ENCODE measurements at places on chromosomes 5 and 9. TPM values are rescaled to one million over a fixed set of nuclear protein-coding genes. Genes with fewer than 3 reads are reported as not detected.
A peak's percentile ranks its signal among the peaks of the same experiment; 100 is the strongest.

DNA sequence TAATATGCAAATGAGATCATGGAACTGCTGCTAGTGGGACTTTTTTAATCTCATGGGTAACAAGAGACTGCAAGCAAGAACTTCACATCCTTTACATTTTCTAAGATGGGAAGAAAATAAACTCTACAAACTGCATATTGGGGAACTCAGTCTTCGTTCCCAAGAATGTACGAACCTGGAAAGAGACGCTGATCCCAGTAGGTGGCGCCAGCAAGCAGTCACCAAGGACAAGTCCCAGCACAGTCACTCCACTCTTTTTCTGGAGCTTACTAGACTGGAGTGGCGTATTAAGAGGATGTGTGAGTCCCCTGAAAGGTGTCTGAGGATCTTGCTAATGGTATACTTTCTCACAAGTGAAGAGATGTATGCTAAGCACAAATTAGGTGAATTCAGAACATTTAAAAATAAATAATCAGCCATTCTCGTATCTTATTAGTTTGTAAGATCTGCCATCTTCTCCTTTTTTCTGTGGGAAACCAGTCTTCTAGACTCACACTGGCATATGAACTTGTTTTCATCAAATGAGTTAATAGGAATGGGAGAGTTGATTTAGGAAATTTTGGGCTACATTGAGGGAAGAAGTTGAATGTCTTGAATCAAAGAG lies 16.0 kb upstream of the PUM3 start:
- peak; percentile 39 for DNase-seq
- no peaks in the 10 kb centered on the region for H3K27me3 ChIP-seq
- H3K4me3 ChIP-seq: no peak overlapping the region
- H3K36me3 ChIP-seq: no peaks in the 10 kb centered on the region
- H3K27ac ChIP-seq: no peak overlapping the region
- no peaks in the 10 kb centered on the region for H3K4me1 ChIP-seq

The SPEF2 gene
- 1.3 TPM for total RNA-seq

GRCh38 chr9:83304686-83305085 lies 233.5 kb downstream of the FRMD3 start:
- DNase-seq: no peak
- H3K36me3 ChIP-seq: no peaks in the 10 kb centered on the region
- no peak overlapping the region for H3K27ac ChIP-seq

DNA sequence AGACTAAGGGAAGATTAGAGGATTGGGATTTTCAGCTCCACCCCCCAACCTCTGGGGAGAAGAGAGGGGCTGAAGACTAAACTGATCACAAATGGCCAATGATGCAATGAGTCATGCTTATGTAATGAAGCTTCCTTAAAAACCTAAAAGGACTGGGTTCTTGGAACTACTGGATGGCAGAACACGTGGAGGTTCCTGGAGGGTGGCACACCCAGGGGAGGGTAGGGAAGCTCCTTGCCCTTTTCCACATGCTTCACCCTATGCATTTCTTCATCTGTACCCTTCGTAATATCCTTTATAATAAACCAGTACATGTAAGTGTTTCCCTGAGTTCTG lies 48.6 kb downstream of the ARHGEF28 start:
- H3K27me3 ChIP-seq: no peaks in the 10 kb centered on the region
- H3K4me1 ChIP-seq: no peaks in the 10 kb centered on the region
- H3K4me3 ChIP-seq: no peak overlapping the region
- no peaks in the 10 kb centered on the region for H3K36me3 ChIP-seq

- no peak for DNase-seq
- no peaks in the 10 kb centered on the region for H3K27me3 ChIP-seq
- no peak overlapping the region for H3K27ac ChIP-seq
- no peaks in the 10 kb centered on the region for H3K4me1 ChIP-seq
- no peak overlapping the region for H3K4me3 ChIP-seq
- H3K36me3 ChIP-seq: peaks cover 8% of the 10 kb centered on the region
Measured at GRCh38 chr5:69187342-69187741, 2.0 kb upstream of the CENPH start.

- DNase-seq: no peak
- no peak overlapping the region for H3K27ac ChIP-seq
- H3K27me3 ChIP-seq: peaks cover 2% of the 10 kb centered on the region
- no peaks in the 10 kb centered on the region for H3K36me3 ChIP-seq
Measured at GRCh38 chr5:172503925-172504700, 49.8 kb upstream of the SH3PXD2B start.

DNA sequence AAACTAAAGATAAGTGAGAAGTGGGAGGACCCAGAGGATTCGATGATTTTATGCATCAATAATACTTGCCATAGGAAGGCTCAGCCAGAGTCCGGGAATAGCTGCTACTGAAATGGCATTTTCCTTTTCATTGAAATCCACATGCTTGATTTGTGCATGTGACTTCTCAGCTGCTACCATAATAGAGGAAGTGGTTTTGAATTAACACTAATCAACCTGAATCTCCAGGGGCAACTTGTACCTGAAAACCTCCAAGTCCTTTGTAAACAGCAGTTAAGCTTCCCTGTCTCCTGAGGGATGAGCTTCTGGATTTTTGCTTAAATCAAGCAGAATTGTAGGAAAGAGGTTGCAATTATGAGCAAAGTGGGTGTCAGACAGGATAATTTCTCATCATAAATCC lies 124.9 kb downstream of the PPP2R2B start:
- no peak overlapping the region for H3K4me3 ChIP-seq
- H3K27me3 ChIP-seq: no peaks in the 10 kb centered on the region
- no peak for DNase-seq
- no peaks in the 10 kb centered on the region for H3K4me1 ChIP-seq

The MED27 gene
- 32.7 TPM for total RNA-seq

DNA sequence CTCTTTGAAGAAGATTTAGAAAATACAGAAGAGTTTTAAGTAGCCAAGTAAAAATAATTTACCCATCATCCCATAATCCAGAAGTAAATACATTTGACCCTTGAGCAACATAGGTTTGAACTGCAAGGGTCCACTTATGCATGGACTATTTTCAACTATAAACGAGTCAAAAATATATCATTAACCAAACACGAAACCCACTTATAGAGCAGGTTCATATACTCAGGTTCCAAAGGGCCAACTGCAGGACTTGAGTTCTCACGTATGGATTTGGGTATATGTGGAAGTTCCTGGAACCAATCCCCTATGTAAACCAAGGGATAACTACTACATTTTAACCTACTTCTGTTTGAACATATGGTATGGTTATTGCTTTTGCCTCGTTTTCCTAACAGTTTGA lies 5.8 kb downstream of the ABITRAM start:
- no peaks in the 10 kb centered on the region for H3K27me3 ChIP-seq
- no peak for DNase-seq
- H3K27ac ChIP-seq: no peak overlapping the region

- H3K36me3 ChIP-seq: no peaks in the 10 kb centered on the region
- H3K27me3 ChIP-seq: no peaks in the 10 kb centered on the region
- no peak overlapping the region for H3K4me3 ChIP-seq
- no peak overlapping the region for H3K27ac ChIP-seq
- DNase-seq: no peak
- H3K4me1 ChIP-seq: no peaks in the 10 kb centered on the region
Measured at GRCh38 chr5:179486596-179487051, 63.7 kb upstream of the RUFY1 start.

Measured in H1 (cell line).